Mesendoderm (in vitro differentiated cells): ENCODE measurements at places on chromosomes 5 and 9.

GRCh38 chr9:73143711-73144328, 7.8 kb upstream of the ANXA1 start:
- H3K27ac ChIP-seq, result no peak overlapping the region
- no peaks in the 10 kb centered on the region for H3K27me3 ChIP-seq
- peak; percentile 88 for DNase-seq
- H3K36me3 ChIP-seq, result no peaks in the 10 kb centered on the region
- no peak overlapping the region for H3K4me3 ChIP-seq
- no peaks in the 10 kb centered on the region for H3K4me1 ChIP-seq

GRCh38 chr9:112059145-112059965, 115.7 kb downstream of the SUSD1 start:
- no peak overlapping the region for H3K4me3 ChIP-seq
- no peaks in the 10 kb centered on the region for H3K4me1 ChIP-seq
- DNase-seq, result no peak
- no peaks in the 10 kb centered on the region for H3K27me3 ChIP-seq
- no peak overlapping the region for H3K27ac ChIP-seq
- H3K36me3 ChIP-seq, result no peaks in the 10 kb centered on the region

DNA sequence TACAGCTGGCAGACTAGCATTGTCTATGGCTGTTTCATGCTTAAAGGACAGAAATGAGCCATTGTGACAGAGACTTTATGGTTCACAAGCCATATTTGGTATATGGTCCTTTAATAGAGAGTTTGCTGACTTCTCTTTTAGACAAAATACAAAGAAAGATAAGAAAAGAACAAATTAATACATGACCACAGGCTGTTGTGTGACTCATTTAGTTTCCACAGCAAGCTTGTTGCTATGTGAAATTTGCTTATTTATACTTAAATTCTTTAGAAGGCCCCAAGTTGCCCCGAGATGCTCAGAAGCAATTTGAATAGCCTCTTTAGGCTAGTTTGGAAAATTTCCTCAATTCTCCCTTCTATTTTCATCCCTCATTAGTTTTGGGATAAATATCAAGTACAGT, 315.3 kb upstream of the RPS23 start:
- no peaks in the 10 kb centered on the region for H3K27me3 ChIP-seq
- H3K4me1 ChIP-seq, result no peaks in the 10 kb centered on the region
- DNase-seq, result no peak
- no peaks in the 10 kb centered on the region for H3K36me3 ChIP-seq
- no peak overlapping the region for H3K4me3 ChIP-seq
- H3K27ac ChIP-seq, result no peak overlapping the region

GRCh38 chr5:67659288-67659687, 462.7 kb upstream of the CD180 start:
- H3K27me3 ChIP-seq, result no peaks in the 10 kb centered on the region
- no peaks in the 10 kb centered on the region for H3K36me3 ChIP-seq
- H3K4me3 ChIP-seq, result no peak overlapping the region
- H3K4me1 ChIP-seq, result no peaks in the 10 kb centered on the region
- no peak overlapping the region for H3K27ac ChIP-seq
- no peak for DNase-seq

GRCh38 chr5:42811591-42812446, at the start of gene SELENOP:
Gene SELENOP, minus strand, starts transcription at chr5:42811892. Its CDS starts 3,539 bp downstream, at chr5:42808353.
- H3K36me3 ChIP-seq, result no peaks in the 10 kb centered on the region
- H3K27ac ChIP-seq, result peak within 1 kb of the TSS; percentile 67
- DNase-seq, result peak; percentile 87
- no peak within 1 kb of the TSS for H3K4me3 ChIP-seq
- H3K4me1 ChIP-seq, result no peaks in the 10 kb centered on the region
- no peaks in the 10 kb centered on the region for H3K27me3 ChIP-seq

- H3K27me3 ChIP-seq, result no peaks in the 10 kb centered on the region
- no peaks in the 10 kb centered on the region for H3K4me1 ChIP-seq
- H3K4me3 ChIP-seq, result no peak overlapping the region
- no peaks in the 10 kb centered on the region for H3K36me3 ChIP-seq
- DNase-seq, result no peak
Observed at GRCh38 chr9:13810510-13810909, 503.4 kb downstream of the NFIB start.

DNA sequence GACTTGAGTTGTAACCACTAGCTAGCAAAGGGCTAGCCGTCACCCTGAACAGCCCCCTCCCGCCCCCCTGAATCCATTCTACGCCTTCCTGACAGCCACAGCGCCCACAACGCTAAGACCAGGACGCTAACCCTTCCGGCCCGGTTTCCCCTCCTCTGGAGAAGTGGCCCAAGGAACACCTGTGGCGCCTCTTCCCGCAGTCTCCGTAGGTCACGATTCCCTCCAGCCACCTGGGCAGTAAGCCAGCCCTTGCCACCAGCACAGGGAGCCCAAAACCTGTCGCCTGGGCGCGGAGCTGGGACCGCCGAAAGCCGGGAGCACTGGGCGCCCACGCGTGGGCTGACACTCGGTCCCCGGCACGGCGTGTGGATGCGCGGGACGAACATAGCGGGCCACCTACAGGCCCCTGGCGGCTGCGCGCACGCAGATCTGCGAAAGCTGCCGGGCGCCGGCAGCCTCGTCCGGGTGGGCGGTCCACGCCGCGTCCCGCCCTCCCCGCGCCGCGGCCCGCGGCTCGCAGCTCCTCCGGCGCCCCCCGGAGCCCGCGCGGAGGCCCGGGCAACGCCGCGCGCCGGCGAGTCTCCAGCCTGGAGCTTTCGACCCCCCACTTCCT, 596 bp downstream of the IRF1 start:
- no peak overlapping the region for H3K27ac ChIP-seq
- H3K4me3 ChIP-seq, result peak overlapping the region; percentile 23
- H3K4me1 ChIP-seq, result peaks cover 3% of the 10 kb centered on the region
- H3K27me3 ChIP-seq, result no peaks in the 10 kb centered on the region
